ENCODE measurements at places on chromosomes 5 and 9.
A peak's percentile ranks its signal among the peaks of the same experiment; 100 is the strongest.

DNA sequence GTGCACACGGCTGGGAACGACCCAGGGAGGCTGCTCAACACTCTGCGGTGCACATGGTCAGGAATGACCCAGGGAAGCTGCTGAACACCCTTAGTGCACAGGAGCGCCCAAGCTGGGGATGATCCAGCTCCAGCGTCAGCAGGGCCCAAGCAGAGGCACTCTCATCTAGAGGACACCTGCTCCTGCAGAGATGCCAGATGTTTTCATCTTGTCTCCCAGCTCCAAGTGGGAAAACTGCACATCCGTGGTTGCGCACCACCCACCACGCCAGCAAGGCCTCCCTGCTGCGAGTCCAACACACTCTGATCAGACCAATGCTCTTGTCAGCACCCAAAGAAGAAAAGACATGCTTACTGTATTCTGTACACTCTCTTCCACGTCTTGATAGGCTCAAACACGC lies 34.1 kb downstream of the UBE2QL1 start:
- DNase-seq: no peak

DNA sequence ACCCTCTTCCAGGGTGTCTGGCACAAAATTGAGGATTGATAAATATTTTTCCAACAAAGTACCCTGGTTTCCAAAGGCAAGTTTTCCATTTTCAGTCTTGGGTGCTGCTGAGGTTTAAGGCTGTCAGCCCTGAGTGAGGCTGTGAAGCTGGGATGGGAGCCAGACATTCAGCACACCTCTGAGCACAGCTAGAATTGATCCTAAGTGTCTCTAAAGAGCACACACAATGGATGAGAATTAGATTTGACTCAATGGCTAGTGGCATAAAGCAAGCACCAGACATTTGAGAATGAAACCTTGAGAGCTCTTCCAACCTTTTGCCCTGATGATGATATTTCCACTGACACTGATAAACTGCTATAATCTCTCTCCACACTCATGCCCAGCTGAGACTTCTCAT lies 131.5 kb downstream of the MARCHF11 start:
- no peak for DNase-seq

- peak; percentile 3 for DNase-seq
These were observed 121.5 kb downstream of the ISOC1 start for GRCh38 chr5:129216001-129216400.

DNA sequence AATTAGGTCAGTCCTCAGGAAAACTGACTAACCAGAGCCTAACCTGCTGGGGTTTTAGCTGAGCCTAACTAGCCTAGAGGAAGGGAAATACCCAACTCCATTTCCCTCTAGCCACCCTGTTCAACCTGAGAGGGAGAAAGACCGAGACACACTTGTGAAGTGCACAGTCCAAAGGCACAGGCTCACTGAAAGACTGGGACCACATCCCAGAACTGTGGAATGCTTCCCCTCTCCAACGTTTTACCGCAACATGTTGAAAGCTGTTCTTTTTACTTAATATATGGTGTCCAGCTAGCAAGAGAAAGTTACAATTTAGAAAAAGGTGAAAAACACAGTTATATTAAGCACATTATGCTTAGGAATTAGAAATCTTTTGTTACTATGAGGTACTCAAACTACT lies 76.8 kb upstream of the SIMC1 start:
- no peak for DNase-seq

- DNase-seq: no peak
These were observed 1429.3 kb downstream of the EFNA5 start for GRCh38 chr5:106241409-106241808.

DNA sequence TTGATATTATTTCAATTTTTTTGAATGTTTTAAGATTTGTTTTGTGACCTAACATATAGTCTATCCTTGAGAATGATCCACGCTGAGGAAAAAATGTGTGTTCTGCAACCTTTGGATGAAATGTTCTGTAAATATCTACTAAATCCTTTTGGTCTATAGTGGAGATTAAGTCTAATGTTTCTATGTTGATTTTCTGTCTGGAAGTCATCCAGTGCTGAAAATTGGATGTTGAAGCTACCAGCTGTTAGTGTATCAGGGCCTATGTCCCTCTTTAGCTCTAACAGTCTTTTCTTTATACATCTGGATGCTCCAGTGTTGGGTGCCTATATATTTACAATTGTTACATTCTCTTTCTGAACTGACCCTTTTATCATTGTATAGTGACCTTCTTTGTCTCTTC lies 422.3 kb downstream of the TMEM232 start:
- no peak for DNase-seq

DNA sequence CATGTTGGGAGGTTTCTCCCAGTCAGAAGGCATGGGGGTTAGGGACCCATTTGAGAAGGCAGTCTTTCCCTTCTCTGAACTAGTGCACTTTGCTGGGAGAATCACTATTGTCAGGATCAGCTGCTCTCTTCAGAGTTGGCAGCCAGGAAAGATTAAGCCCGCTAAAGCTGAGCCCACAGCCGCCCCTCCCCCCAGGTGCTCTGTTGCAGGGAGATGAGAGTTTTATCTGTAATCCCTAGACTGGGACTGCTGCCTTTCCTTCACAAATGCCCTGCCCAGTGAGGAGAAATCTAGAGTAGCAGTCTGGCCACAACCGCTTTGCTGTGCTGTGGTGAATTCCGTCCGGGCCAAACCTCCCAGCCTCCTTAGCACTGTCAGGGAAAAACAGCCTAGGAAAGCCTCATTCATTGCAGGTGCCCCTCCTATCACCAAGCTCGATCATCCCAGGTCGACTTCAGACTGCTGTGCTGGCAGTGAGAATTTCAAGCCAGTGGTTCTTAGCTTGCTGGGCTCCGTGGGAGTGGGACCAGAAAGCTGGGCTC lies 69.8 kb downstream of the CNTLN start:
- DNase-seq: no peak

Measured in urothelium cell line (cell line).